Frontal cortex (tissue), 4 donors: ENCODE measurements at places on chromosomes 4 and X.

DNA sequence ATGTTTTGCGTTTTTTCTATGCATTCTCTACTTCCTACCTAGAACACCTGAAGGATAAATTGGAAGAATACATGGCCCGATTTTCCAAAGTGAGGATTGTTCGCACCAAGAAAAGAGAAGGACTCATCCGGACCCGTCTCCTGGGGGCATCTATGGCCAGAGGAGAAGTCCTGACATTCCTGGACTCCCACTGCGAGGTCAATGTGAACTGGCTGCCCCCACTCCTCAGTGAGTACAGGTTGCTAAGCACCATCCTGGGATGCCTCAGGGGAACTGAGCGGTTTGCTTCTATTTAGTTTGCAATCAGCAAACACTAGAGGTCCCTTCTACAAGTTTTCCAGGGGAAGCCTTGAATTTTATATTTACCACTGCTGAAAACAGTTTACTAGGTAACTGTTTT lies 359.3 kb upstream of the GALNT7 start:
- no peak for DNase-seq

DNA sequence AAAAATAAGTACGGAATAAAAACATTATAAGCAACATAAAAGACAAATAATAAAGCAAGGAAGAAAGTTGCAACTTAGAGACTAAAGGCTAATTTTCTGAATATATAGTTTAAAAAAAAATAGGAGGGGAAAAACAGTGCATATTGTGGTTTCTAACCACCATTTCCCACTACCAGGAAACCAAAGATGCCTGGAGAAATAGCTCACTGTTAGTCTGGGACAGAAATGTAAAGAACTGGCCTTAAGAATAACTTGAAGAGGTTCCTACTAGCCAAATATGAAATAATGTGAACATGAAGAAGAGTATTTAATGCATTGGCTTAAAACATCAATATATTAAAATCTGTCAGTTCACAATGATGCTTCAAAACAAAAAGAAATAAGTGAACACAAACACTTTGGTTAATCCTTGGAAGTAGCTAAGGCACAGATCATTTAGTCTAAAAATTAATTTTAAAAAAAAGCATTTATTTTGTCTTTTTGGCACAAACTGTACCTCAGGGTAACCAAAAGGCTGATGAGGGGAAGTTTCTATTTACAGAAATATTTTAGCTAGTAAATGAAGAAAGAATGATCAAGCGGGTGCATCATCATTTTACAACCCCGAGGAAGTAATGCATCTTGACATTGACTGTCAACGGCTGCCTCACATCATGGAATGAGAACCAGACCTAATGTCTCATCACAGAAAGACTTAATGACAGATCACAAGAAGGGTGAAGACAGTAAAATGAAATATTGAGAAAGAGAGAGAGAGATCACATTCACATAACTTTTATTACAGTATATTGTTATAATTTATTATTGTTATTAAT lies 297.2 kb upstream of the LDB2 start:
- DNase-seq = no peak

DNA sequence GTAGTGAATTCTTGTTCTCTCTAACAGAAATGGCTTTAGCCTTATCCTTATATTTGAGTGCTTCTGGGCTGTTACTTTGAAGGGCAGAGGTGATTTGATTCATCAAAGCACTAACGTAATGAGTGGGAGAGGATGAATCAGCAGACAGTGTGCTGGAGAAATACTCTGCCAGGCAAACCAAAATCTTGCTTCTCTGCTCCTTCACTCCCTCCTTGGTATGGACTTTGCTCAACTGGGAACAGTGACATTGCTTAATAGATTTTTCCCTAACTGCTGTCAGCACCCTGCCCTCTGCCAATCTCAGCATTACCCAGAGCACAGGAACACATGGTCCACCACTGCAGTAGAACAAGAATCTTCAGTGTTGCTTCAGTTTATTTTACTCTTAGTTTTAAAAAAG lies 56.0 kb downstream of the PDLIM5 start:
- no peak for DNase-seq

DNA sequence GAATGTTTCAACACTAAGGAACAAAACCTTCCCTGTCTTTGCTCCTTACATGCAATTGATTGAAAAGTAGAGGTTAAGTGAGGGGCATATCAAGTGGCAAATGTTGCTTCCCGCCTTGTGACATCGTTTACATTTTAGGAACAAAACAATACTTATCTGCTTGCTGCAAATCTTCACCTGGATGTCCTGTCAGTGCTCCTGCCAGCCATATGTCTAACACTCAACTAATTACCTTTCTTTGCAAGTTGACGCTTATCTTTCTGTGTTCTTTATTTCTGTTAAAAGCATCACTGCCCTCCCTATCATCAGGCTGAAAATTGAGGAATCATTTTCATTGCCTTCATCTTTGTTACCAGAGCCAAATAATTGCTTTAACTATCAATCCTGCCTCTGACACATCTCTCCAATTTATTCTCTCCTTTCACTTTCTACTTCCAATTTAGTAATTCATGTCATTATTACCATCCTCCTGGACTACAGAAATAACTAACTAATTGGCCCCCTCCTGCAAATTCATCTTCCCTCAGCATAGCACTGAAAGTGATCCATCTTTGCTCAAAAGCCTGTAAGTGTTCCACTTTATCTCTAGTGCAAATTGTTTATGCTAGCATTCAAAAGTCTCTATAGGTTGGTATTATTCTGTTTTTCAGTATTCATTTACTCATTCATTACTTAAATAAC lies 298.7 kb upstream of the ATOH1 start:
- no peak for DNase-seq

GRCh38 chr4:110248831-110249253 lies 50.4 kb upstream of the ELOVL6 start:
- DNase-seq = no peak

DNA sequence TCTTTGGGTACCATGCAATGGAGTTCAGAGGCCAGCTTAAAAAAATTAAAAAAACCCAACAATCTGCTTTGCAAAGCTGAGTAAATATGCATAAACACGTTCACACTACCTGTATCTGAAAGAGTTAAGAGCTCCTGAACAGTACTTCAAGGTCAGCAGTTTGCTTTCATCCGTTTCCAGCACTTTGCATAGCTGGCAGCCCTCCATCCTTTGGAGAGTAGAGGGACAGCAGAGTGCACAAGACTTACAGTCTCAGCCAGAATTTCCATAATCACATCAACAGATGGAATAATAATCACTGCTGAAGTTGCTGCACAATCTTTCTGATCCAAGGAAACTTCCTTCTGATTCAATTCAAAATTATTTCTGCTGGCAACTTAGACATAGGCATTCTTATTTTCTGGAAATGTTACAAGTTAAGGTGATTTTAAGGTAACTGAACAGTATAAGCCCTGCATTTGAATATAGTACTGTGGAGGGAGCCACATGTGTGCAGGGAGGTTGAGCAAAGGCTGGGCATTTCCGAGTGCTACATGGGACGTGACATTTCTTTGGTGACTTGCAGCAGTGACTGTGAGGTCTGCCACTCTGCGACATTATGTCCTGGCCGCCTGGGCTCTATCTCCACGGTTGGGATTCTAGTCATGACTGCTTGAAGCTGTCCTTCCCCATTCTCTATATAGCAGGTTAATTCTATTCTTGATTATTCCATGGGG lies 73.5 kb upstream of the EMCN start:
- no peak for DNase-seq
